GM20000 (cell line): ENCODE measurements at places on chromosomes 16 and 17.
A peak's percentile ranks its signal among the peaks of the same experiment; 100 is the strongest.

GRCh38 chr16:80404847-80405246 lies 135.9 kb upstream of the DYNLRB2 start:
- DNase-seq = no peak

DNA sequence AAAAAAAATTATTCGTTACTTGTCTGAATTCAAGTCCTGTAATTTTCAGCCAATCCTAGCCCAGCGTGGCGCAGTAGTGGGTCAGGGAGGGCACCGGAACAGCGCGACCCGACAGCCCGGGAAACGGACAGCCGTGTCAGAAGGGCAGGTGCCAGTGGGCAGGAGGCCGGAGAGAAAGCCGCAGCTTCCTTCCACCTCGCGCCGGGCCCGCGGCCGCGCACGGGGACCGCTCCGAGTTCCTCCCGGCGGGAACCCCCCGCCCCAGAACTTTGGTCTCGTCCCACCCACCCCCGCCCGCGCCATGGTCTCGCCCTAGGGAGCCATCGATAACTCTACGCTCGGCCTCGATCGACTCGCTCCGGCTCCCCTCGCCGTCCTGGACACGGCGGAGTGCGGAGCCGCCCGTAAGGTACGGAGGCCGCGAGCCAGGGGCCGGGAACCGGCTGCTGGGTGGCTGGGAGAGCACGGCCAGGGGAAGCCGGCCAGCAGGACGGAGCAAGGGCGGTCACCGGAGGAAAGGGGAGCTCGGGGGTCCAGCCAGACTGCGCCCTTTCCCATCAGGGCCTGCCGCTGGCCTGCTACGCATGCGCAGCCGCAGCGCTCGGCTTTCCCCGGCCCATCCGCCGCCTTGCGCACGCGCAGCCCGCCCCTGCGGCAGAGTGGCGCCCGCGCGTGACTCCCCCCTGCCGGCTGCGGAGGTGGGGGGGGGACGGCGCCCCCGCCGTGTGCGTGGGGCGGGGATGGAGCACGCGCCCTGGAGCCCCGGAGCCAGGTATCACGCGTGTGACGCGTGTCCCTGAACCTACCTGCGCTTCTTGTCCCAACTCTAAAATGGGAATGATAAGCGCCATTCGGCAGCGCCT lies at the start of gene MLST8:
Gene MLST8 (plus strand): TSS at position 351 of the 863 bp plus-strand sequence. CDS start 632 bp downstream, outside the sequence.
- peak; percentile 99 for DNase-seq

DNA sequence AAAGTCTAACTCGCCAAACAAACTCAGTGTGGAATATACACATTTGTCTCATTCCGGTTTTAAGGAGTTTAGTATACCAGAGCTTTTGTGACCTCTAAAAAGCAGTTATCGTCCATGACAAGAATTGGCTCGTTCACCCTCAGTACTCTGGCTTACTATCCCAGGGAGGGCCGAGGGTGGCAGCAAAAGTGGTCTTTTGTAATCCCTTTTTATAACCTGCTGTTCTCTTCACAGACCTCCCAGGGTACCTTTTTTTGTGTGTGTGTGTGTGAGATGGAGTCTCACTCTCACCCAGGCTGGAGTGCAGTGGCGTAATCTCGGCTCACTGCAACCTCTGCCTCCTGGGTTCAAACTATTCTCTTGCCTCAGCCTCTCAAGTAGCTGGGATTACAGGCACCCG lies 8.9 kb downstream of the NMT1 start:
- DNase-seq = no peak

DNA sequence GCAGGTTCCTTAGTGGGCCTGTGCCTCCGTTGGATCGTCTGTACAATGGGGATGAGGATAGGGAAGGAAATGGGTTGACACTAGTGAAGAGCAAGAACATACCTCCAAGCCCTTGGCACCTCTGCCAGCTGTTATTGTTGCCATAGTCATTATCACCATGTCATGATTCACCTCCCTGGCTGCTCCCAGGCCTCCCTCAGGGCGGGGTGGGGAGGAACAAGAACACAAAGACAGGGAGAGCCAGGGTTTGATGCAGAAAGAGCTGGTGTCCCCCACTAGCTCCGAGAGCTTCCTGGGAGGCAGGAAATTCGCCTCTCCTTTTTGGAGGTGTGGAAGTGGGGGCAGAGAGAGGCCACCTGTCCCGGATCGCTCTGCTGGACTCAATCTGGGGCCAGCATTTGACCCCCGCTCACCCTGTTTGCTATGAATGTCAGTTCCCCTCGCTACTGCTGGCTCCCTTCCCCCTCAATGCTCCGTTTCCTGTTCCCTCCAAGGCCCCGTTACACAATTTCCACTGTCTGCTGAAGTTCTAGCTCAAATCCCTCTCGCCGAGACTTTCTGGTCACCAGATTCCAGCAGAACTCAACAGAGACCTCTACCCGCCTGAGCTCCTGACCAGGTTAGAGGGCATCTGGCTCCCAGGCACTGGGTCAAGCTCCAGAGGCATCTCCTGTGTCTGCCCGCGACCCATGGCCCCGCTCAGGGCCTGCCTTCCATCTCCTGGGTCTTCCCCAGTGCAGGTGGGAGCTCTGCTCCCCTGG lies 9.1 kb downstream of the TIMP2 start:
- no peak for DNase-seq

GRCh38 chr16:15434079-15434424 lies 336 bp upstream of the BMERB1 start:
- no peak for DNase-seq

- DNase-seq = peak; percentile 91
Observed at GRCh38 chr17:80876950-80877728, 114.5 kb upstream of the CHMP6 start.

GRCh38 chr16:19346335-19346922 lies 60.9 kb downstream of the CLEC19A start:
- no peak for DNase-seq

DNA sequence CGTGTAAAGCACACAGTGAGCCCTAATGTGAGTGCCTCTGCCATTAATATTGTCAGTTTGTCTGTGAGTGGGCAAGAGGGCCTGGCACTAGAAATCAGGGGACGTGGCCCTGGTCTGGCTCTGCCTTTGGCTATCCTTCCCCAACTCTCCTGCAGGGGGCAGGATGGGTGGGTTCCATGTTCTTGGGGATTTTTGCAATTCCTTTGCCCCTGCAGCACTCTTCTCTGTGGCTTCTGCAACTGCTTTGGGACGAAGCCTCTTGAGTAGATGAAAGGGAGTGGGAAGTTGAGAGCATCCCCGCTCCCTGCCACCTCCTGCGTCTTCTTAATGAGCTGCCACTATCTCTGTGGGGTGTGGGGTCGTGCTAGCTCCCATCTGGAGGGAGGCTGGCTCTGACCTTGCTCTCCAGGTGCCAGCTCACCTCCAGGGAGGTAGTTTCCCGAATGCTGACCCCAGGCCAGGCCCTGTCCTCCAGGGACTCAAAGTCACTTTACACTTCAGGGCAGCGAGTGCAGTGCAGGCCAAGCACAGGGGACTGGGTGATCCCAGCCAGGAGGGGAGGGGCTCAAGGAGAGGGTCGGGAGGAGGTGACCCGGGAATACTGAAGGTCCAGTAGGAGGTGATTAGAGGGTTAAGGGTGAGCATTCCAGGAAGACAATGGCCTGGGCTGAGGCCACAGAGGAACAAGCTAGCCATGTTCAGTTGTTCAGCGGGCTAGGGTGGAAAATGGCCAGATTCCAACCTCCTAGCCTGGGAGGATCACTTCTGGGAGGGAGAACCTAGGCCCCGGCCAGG lies 121.0 kb upstream of the NLRP1 start:
- DNase-seq = peak; percentile 32

- no peak for DNase-seq
Observed at GRCh38 chr17:41026715-41027471, at the start of gene KRTAP1-5. Gene KRTAP1-5 (minus strand): TSS chr17:41027208. CDS start chr17:41027155, 53 bp downstream.

DNA sequence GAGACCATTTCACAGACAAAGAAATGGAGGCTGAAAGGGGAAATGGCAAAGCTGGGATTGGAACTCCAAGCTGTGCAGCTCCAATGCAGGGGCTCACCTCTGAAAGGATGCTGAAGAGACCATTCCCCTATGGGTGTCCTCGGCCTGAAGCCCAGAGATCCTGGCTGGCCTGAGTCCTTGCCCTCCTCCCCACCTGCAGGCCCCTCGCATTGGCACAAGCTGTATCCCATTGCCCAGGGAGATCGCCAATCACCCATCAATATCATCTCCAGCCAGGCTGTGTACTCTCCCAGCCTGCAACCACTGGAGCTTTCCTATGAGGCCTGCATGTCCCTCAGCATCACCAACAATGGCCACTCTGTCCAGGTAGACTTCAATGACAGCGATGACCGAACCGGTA lies 2.6 kb downstream of the CA7 start:
- DNase-seq = no peak

DNA sequence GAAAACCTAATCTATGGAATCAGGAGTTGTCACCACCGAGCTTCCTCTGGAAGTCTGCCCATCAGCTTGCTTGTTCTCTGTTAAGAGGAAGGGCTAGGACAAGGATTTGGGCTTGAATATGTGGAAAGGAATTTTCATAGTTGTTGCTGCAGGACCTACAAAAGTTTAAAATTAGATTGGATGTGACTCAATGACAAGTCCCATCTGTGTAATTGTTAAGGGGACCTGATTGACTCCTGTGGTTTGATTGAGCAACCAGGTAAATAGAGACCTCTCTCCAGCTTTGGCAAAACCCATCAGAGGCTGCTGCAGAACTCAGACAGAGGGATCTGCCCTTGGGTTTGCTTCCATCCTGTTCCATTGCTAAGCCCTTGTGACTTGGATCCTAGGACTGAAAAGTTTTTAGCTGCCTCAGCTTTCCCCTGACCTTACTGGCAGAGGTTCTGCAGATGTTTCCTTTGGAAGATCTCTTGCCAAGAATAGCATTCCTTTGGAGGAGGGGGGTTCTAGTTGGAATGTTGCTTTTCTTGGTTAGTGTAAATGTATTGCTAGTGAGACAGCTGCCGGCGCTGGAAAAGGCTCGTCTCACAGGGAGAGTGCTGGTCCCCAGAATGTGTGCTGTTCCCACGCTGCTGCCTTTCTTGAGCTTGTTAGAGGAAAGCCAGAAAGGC lies 50.0 kb downstream of the SF3B3 start:
- no peak for DNase-seq

DNA sequence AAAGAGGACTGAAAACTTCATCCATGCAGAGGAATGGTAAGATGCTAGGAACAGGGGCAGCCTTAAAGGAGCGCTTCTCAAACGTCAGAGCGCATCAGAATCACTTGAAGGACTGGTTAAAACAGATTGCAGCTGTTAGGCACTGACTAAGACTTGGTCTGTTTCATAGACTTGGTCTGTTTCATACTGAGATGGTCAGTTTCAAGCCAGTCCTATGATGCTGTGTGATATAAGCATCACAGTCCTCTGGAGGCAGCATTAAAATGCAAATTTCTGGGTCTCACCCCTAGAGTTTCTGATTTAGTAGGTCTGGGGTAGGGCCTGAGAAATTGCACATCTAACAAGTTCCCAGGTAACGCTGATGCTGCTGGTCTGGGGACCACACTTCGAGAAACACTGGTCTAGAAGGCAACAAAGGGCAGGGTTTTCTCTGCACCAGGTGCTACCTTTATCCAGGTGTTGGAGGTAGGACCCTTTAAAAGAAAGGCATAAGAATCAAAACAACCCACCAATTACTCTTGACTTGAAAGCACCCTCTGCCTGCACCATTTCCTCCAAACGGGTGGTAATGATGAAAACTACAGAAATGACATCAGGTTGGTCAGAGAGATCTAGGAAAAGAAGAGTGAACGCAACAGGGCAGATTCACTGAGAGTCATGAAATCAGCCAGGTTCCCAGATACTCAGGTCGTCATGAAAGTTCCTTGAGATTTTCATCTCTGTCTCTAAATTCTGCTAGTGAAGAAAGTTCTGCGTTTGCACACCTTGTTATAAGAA lies 95.0 kb upstream of the RCVRN start:
- DNase-seq = peak; percentile 23

- DNase-seq = no peak
Observed at GRCh38 chr16:9755081-9755480, 427.1 kb downstream of the GRIN2A start.

GRCh38 chr16:59964232-59964924 lies 1230.3 kb upstream of the GOT2 start:
- DNase-seq = no peak

DNA sequence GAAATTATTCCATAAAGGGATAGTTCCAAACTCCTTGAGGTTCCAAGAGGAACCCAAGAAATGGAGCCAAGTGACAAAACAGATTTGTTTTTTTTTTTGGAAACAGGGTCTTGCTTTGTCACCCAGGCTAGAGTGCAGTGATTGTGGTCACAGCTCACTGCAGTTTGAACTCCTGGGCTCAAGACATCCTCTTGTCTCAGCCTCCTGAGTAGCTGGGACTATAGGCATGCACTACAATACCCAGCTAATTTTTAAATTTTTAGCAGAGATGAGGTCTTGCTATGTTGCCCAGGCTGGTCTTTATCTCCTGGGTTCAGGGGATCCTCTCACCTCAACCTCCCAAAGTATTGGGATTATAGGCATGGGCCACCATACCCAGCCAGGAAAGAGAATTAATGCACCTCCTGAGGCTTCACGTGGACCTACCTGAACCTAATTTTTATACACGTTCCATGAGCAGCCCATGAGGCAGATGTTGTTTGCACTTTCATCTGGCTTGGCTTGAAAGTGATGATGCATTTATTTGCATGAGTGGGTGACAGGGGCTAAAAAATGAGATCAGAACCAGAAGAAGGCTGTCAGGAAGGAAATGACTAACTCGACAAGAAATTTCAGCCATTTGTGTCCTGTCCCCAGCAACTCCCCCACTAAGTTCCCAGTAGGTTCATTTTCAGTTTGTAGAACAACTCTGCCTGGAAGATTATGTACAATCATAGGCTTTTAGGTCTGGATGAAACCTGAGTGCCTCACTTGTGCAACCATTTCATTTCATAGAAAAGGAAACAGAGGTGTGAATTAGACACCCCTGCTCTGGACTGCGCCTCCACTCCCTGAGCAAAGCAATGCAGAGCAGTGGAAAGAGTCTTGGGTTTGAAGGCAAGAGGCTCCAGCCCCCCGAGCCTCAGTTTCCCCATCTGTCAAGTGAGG lies 10.3 kb upstream of the IRF8 start:
- DNase-seq = peak; percentile 78

- DNase-seq = no peak
Observed at GRCh38 chr16:54447576-54448440, 161.2 kb upstream of the IRX3 start.
